ENCODE measurements at places on chromosomes 12 and 14. TPM values are rescaled to one million over a fixed set of nuclear protein-coding genes. Genes with fewer than 3 reads are reported as not detected.

FSCB gene
- not detected for total RNA-seq

PIWIL1 gene
- total RNA-seq, result not detected

TPPP2 gene
- not detected for total RNA-seq

FBRSL1 gene
- total RNA-seq, result 4.1 TPM

GALNT16 gene
- 4.1 TPM for total RNA-seq

CACNA1C gene
- total RNA-seq, result 20.0 TPM

TMPRSS12 gene
- total RNA-seq, result not detected

SERPINA9 gene
- total RNA-seq, result not detected

TC2N gene
- 5.7 TPM for total RNA-seq

TAS2R7 gene
- total RNA-seq, result 0.41 TPM

EXOC3L4 gene
- total RNA-seq, result 0.82 TPM

SMCO2 gene
- total RNA-seq, result not detected

CLEC2D gene
- 15.5 TPM for total RNA-seq

FAM181A gene
- total RNA-seq, result 2.4 TPM

MYH7 gene
- 0.41 TPM for total RNA-seq

KHNYN gene
- 13.9 TPM for total RNA-seq

MUCL1 gene
- not detected for total RNA-seq

TRIM9 gene
- 28.5 TPM for total RNA-seq

SSTR1 gene
- 8.2 TPM for total RNA-seq

SDR9C7 gene
- 0.41 TPM for total RNA-seq

GARIN6 gene
- total RNA-seq, result not detected

LGR5 gene
- under 0.01 TPM for total RNA-seq

CIROP gene
- total RNA-seq, result not detected

NEMF gene
- 132 TPM for total RNA-seq

COX8C gene
- not detected for total RNA-seq
